ENCODE measurements at places on chromosomes 6 and 20.
A peak's percentile ranks its signal among the peaks of the same experiment; 100 is the strongest.

DNA sequence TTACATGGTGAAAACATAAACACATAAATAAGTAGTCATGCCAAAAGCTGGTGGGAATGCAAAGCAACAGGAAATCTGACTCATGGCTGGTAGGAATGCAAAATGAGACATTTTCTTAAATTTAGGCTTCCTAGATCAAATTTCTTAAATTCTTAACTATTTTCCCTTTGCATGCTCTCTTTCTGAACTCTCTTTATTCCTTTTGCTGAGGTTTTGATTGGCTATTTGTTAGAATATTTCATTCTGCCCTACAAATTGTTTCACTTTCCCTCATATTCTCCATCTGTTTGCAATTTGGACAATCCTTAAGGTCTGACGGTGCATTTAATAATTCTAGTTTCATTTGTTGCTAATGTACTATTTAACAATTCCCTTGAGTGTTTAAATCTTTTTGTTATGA is 437.5 kb upstream of the RGS17 start:
- H3K27ac ChIP-seq: no peak overlapping the region
- no peak for DNase-seq
- H3K27me3 ChIP-seq: no peaks in the 10 kb centered on the region
- no peak overlapping the region for H3K4me3 ChIP-seq
- no peaks in the 10 kb centered on the region for H3K36me3 ChIP-seq

- no peak overlapping the region for H3K27ac ChIP-seq
- H3K4me1 ChIP-seq: no peaks in the 10 kb centered on the region
- H3K27me3 ChIP-seq: no peaks in the 10 kb centered on the region
- DNase-seq: peak; percentile 11
- no peaks in the 10 kb centered on the region for H3K36me3 ChIP-seq
These were observed 78.0 kb downstream of the DLGAP4 start for GRCh38 chr20:36384022-36384619.

- H3K4me3 ChIP-seq: no peak overlapping the region
- no peak overlapping the region for H3K27ac ChIP-seq
- no peaks in the 10 kb centered on the region for H3K27me3 ChIP-seq
These were observed 671.4 kb downstream of the RFPL4B start for GRCh38 chr6:113018351-113019151.

DNA sequence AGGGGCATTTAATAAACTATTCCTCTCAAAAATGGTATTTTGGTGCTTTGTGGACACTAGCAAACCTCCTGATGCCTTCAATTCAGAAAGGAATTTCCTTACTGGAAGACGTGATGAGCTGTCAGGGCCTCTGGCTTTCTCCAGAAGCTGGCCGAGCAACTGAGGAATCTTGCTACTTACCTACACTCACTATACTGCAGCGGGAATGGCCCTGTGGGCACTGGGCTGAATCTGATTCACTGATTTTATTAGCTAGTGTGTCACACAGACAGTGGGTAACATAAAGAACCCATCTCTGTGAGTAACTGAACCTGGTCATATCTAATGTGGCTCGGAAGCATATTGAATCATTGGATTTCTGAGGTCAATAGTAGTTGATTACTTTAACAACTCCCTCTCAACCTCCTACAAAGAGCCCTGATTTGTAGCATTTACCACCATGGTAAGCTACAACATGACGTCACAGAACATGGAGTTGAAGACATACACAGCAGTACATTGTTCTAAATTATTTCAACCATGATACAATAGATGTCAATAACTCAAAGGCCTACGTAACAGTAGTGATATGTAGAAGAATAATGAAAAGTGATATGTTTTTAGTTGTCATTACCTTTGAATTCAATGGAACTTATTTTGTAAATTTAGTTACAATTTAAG is 232.1 kb downstream of the SYNE1 start:
- H3K36me3 ChIP-seq: no peaks in the 10 kb centered on the region
- H3K4me3 ChIP-seq: no peak overlapping the region
- H3K4me1 ChIP-seq: no peaks in the 10 kb centered on the region
- no peaks in the 10 kb centered on the region for H3K27me3 ChIP-seq
- no peak overlapping the region for H3K27ac ChIP-seq

- H3K36me3 ChIP-seq: no peaks in the 10 kb centered on the region
- peaks cover 13% of the 10 kb centered on the region for H3K4me1 ChIP-seq
- DNase-seq: no peak
These were observed 8.9 kb upstream of the SPATA2 start for GRCh38 chr20:49924247-49924646.

GRCh38 chr6:19806971-19807396 is 30.2 kb upstream of the ID4 start:
- no peak overlapping the region for H3K27ac ChIP-seq
- no peak overlapping the region for H3K4me3 ChIP-seq
- H3K4me1 ChIP-seq: peaks cover 4% of the 10 kb centered on the region
- no peaks in the 10 kb centered on the region for H3K27me3 ChIP-seq
- no peak for DNase-seq

GRCh38 chr6:10791673-10792072 is 44.1 kb downstream of the TMEM14B start:
- H3K27ac ChIP-seq: no peak overlapping the region
- H3K27me3 ChIP-seq: no peaks in the 10 kb centered on the region
- H3K4me1 ChIP-seq: no peaks in the 10 kb centered on the region
- no peak overlapping the region for H3K4me3 ChIP-seq
- DNase-seq: no peak
